Mononuclear cell (primary cell): ENCODE measurements at places on chromosomes 12 and 14. TPM values are rescaled to one million over a fixed set of nuclear protein-coding genes. Genes with fewer than 3 reads are reported as not detected.

Gene SMOC1
- total RNA-seq, result under 0.01 TPM

Gene DUSP16
- 29.5 TPM for total RNA-seq

Gene LALBA
- not detected for total RNA-seq

Gene AVPR1A
- total RNA-seq, result 1.9 TPM

Gene FAM216A
- 9.0 TPM for total RNA-seq

Gene PPP4R3A
- 175 TPM for total RNA-seq

Gene LYZ
- 5,492 TPM for total RNA-seq

Gene SLC17A8
- total RNA-seq, result not detected

Gene RPL10L
- total RNA-seq, result not detected

Gene BCL2L2
- total RNA-seq, result 3.4 TPM

Gene HOXC11
- total RNA-seq, result not detected

Gene HOXC12
- total RNA-seq, result not detected

Gene SRRM4
- total RNA-seq, result not detected

Gene PPTC7
- 56.8 TPM for total RNA-seq

Gene TAS2R42
- total RNA-seq, result not detected

Gene A2M
- not detected for total RNA-seq

Gene ASIC1
- under 0.01 TPM for total RNA-seq

Gene TCL1B
- 0.21 TPM for total RNA-seq

Gene HPD
- total RNA-seq, result not detected

Gene CLSTN3
- total RNA-seq, result 13.0 TPM

Gene TSHR
- total RNA-seq, result 0.21 TPM

Gene SDSL
- 2.6 TPM for total RNA-seq

Gene SLC6A15
- not detected for total RNA-seq

Gene KLHL33
- 0.10 TPM for total RNA-seq

Gene PMEL
- not detected for total RNA-seq

Gene KCNK13
- total RNA-seq, result 0.42 TPM

Gene GALNT16
- not detected for total RNA-seq
